Effector memory CD8-positive, alpha-beta T cell (primary cell): ENCODE measurements at places on chromosomes 11 and 22.

GRCh38 chr11:76512851-76513653 is 68.2 kb downstream of the EMSY start:
- no peak for DNase-seq

DNA sequence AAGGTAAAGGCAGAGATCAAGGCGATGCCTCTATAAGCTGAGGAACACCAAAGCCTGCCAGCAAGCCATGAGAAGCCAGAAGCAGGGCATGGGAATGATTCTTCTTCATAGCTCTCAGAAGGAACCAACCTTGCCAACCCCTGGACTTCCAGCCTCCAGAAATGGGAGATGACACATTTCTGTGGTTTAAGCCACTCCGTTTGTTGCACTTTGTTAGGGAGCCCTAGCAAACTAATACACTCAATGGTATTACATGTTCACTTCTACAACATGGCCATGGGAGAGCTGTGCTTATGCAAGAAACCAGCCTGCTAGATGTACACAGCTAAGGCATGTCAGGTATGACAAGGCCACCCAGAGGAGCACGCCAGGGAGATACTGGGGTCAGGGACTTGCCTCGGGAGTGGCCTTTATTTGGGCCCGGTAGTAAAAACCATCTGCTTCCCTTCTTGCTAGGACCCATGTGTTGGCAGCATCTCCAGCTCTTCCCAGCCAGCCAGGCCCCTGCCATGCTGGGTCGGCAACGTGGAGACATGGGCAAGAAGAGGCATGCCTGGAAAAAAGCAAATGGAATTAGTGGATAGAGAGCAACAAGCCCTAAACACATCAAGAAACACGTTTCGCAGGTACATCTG is 3.6 kb downstream of the C11orf16 start:
- DNase-seq, result no peak

DNA sequence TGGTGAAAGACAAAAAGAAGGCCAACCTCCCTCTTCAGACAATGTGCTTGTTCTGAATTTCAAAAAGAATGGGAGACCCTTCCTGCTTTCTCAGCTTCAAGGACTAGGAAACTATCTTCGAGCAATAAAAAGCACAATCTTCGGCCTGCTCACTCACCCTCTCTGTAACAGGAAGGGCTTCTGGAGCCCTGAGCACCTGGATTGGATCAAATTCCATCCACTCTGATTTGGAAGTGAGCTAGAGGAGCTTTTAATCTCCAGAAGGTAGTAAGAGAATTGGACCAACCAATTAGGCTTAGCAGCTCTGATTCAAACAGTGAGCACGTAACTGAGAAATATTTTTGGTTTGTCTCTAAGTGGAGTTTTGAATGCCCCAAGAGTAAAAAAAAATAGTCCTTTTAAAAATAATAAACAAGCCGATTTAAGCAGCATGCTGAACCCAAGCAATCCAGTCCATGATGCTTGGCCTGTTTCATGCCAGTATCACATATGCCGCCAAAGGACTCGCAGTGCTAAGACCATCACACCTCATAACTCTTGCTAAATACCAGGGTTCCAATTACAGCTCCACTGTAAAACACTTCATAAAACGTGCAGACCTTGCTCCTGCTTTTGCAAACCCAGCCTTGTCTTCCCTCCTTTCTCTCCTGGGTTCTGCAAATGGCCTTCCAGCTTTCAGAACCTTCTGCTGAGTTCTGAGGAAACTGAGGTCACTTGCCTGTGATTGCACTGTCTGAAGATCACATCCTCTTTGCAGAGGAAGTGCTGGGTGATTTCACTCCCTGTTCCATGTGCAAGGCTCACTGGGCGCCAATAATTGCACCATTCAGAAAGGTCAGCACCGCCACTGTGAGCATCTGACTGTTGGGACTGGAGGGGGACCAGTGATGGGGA is 74.4 kb downstream of the SLC1A2 start:
- DNase-seq, result no peak

- DNase-seq, result no peak
Observed at GRCh38 chr11:126328001-126328390, 24.1 kb downstream of the DCPS start.

DNA sequence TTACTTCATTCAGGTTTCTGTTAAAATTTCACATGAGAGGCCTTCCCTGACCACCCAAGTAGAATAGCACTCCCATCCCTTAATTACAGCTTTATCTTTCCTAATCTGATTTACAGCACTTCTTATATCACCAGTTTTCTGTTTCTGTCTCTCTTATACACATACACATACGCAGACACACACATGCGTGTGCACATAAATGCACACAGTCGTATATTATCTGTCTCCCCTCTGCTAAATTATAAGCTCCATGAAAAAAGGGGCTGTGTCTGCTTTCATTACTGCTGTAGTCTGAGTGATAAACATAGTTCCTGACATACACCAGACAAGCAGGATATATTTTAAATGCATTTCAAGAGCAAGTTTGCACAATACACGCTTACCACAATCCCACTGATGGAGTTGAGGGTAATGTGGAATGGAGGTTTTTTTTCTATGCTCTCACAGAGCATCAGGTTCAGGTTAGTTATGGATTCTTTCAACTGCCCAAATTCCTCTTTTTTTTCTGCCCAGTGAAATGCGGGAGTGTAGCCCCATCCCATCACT is 13.7 kb upstream of the TOP3B start:
- no peak for DNase-seq

DNA sequence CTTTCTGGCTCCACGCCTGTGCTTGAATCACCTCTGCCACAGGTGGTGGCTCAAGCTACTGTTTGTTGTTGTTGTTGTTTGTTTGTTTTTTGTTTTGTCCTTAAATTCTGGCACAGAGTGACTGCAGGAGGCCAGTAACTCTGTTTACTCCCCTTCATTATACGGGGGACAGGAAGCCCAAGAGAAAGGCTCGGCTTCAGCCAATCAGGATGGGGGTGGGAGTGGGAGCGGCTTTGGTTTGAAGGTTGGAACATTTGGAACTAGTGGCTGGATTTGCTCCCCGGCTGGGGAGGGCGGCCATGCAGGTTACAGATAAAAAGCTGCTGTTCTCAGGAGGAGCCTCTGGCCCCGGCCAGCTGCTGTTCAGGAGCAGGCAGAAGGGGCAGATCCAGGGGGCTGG is 19.7 kb upstream of the CABP2 start:
- DNase-seq, result no peak

DNA sequence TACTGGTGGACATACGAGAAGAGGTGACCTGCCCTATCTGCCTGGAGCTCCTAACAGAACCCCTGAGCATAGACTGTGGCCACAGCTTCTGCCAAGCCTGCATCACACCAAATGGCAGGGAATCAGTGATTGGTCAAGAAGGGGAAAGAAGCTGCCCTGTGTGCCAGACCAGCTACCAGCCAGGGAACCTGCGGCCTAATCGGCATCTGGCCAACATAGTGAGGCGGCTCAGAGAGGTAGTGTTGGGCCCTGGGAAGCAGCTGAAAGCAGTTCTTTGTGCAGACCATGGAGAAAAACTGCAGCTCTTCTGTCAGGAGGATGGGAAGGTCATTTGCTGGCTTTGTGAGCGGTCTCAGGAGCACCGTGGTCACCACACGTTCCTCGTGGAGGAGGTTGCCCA is 6.9 kb downstream of the TRIM6 start:
- DNase-seq, result no peak

GRCh38 chr11:76626921-76627401 is 43.6 kb downstream of the LRRC32 start:
- DNase-seq, result peak; percentile 13

DNA sequence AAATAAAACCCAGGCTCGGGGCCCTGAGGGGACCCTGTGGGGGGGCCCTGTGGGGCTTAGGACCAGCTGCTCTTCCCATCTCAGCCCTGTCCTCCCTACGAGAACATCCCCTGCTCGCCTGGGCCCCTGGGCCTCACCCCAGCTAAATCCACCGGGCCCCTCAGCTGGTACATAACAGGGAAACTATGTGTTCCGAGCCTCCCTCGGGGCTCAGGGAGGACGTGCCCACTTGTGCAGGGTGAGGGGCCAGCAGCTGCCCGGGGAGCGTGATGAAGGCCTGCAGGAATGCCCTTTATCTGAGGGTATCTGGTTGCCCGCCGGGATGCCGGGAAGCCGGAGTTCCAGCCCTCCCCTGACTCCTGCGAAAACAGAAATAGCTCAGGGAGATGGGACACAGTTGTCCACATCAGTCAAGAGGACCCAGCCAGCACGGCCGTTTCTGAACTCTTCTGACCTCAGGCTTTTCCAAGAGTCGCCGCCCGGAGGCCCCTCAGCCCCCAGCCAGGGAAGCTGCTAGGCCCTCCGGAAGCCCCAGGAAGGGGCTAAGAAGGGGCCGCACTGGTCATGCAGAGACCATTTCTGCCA is 20.6 kb downstream of the MRPL23 start:
- no peak for DNase-seq

- peak; percentile 73 for DNase-seq
Observed at GRCh38 chr22:22195265-22196017, 49.1 kb upstream of the VPREB1 start.

GRCh38 chr11:119518746-119519730 is 96.1 kb upstream of the THY1 start:
- DNase-seq, result no peak

DNA sequence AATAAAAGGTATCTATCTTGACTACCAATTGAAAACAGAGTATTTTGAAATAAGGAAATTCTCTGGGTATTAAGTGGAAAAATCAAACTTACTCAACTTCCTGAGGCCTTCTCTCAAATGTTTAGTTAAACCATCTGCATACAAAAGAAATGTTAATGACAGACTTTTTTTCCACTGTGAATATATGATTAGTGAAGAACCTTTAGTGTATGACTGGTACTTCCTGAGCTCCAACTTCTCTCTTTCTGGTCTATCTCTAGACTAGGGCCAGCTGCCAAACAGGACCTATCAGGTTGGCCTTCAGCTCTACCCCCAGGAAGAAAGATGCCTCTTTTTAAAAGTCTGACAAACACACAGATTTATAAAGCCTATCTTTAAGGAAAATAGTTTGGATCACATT is 68.8 kb upstream of the SCUBE2 start:
- no peak for DNase-seq

GRCh38 chr22:20619045-20619892 is 111.9 kb downstream of the MED15 start:
- no peak for DNase-seq

DNA sequence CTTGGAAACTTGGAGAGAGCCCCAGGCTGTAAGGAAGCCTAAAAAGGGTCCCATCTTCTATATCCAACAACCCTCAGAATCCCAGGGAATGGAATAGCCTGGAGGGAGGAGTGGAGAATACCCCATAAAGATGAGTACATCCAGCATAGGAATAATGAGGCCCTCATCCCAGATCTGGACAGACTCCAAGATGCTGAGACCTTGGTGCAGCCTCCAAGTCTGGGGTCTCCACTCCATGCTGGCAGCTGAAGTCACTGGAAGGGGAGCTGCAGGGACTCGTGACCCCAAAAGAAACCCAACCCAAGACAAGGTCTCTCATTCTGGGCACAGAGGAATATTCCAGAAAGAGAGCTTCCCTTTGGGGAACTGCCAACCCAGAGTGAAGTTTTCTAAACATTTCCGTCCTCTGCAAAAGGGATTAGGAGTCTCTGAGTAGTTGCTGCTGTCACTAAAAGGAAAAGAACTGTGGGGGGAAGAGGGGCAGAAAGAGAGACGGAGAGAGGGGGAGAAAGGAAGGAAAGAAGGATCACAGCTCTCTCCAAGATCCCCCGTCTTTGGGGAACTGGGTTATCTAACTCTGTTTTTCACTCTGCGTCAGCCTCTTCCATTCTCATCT is 589 bp downstream of the SCGB1A1 start:
- no peak for DNase-seq

DNA sequence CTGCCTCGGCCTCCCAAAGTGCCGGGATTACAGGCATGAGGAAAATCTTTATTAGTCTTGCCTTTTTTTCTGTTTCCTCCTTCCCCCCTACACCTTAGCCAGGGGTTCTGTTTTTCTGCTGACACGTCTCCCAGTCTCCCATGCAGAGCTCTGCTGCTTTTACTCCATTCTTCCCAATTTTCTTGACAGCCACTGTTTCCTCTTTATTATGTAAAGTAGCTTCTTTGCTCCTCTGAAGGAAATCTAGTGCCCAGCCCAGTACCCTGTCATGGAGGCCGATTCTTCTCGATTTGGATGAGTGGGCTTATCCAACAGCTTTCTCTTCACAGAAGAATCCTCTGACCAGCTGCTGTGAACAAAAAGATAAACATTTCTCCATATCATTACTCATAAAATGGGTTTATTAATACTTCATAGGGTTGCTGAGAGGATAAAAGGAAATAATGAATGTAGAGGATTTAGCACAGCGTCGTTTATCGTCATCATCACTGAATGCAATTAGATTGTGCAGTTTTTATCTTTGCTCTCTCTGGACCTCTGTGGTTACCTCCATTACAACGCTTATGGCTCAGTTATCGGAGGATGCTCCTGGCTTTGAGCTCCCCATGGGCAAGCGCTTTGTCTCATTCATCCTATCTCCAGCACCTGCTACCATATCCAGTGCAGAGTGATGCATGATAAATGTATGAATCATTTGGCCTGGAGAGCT is 375.6 kb upstream of the C11orf87 start:
- no peak for DNase-seq

- DNase-seq, result no peak
Observed at GRCh38 chr11:12802418-12803085, 128.3 kb downstream of the TEAD1 start.

GRCh38 chr11:62125316-62125715 is 1.5 kb downstream of the INCENP start:
- DNase-seq, result no peak

DNA sequence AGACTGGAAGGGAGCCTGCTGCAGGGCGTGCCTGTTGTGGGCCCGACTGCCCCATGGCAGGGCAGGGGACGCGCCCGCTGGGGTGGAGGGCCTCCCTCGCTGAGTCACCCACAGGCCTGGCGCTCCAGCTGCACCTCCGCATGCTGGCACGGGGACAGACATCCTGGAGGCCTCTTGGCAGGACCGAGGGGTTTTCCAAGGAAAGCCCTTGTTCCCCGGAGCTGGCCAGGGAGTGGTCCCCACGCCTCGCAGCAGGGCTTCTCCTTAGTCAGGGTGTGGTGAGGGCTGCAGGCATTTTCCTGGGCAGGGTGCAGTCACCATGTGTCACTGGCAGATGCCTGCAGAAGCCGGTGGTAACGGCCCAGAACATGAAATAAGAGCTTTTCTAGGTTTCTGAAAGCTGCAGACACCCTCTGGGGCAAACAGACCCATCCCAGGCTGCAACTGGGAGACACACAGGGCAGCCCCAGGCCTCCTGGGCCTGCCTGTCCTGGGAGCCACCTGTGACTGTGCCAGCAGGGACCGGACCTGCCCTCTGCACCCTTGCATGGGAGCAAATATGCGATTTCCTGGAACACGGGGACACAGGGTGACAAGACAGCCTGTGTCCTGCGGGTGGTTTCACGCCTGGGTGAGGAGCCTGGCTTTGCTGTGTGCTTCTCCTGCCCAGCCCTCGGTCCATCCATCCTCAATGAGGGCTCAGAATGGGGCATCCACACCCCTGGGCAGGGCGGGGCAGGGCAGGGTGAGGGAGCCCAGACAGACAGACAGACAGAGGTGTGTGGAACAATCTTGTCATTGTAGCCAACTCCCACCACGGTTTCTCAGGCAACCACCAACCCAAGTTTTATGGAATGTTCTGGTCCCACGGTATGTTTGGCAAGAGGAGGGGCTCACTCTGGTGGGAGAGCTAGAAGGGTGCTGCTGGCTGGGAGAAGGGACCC is 43.2 kb upstream of the FADD start:
- DNase-seq, result no peak

GRCh38 chr11:75639762-75640181 is 29.1 kb downstream of the MAP6 start:
- DNase-seq, result no peak
